ENCODE measurements at places on chromosomes 4 and X. TPM values are rescaled to one million over a fixed set of nuclear protein-coding genes. Genes with fewer than 3 reads are reported as not detected.
A peak's percentile ranks its signal among the peaks of the same experiment; 100 is the strongest.

DNA sequence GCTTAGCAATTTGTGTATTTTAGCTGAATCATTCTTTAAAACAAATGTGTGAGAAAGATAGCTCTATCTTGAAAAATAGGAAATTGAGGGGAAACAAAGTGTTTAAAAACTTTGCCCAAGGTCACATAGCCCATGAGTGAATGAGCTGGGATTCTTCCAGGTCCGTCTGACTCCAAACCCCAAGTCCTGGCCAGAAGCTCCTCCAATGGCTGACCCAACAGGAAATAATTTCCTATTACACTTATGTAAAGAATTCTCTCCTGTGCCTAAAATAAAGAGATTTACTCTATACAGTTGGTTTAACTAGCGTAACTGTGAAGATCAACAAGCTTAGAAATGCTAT lies 287.6 kb downstream of the ARHGAP24 start:
- DNase-seq, result peak; percentile 93
- no peaks in the 10 kb centered on the region for H3K27me3 ChIP-seq
- H3K4me1 ChIP-seq, result peaks cover 18% of the 10 kb centered on the region

DNA sequence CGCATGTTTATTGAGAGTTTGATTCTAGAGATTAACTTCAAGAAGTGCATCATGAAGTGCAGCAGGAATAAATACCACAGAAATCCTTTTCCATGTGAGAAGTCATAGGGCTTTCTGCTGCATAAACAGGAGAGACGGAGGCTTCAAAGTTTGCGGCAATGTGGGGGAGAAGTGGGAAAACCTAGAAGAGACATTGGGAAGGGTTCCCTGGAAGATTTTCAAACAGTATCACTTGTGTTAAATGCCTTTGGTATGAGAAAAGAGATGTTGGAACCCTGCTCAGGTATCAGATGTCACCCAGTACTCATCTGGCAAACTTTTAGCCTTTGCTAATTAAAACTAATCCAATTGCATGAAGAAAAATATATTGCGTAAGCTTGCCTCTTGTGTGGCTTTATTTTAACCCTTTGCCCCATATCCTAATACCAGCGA lies 15.4 kb downstream of the NHS start:
- no peaks in the 10 kb centered on the region for H3K36me3 ChIP-seq
- H3K4me1 ChIP-seq, result no peaks in the 10 kb centered on the region
- no peak overlapping the region for H3K27ac ChIP-seq
- DNase-seq, result peak; percentile 39
- H3K27me3 ChIP-seq, result no peaks in the 10 kb centered on the region

Gene AGTR2
- total RNA-seq, result not detected

Gene CT45A2
- total RNA-seq, result not detected

DNA sequence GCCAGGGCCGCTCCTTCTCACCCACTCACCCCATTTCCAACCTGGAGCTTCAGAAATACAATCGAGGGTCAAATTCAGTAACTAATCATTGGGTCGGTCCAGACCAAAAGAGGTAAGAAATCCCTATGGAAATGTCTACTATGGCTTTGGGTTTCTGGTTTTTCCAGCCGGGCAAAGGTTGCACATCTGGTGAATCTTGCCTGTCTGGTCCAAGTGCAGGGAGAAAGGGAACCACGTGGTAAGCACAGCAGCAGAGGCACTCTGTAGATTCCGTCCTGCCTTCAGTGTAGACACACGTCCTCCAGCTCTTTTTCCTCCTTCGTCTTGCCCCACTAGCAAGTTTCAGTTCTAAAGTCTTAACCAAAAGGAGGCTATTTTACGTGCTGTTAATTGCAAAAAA lies 218.0 kb upstream of the JADE1 start:
- H3K27ac ChIP-seq, result no peak overlapping the region
- H3K4me3 ChIP-seq, result no peak overlapping the region
- DNase-seq, result no peak
- H3K27me3 ChIP-seq, result no peaks in the 10 kb centered on the region
- H3K4me1 ChIP-seq, result no peaks in the 10 kb centered on the region

Gene TCEAL6
- not detected for total RNA-seq

DNA sequence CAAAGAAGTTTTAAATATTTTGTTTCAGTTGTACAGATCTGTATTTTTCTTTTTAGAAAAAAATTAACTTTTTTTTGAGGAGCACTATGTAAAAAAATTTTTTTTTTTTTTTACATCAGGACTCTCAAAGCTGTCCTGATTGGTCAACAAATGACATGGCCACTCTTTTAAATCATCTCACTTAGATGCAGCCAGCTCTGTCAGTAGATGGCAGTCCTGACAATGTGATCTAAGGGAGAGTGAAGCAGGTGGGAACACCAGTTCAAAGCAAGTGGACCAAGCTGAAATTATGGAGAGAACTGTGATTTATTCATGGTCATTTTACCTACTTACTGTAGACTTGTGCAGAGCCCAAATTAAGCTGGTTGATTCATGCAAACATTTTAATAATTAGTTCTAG lies 174.7 kb upstream of the GPRIN3 start:
- no peak overlapping the region for H3K4me3 ChIP-seq
- DNase-seq, result peak; percentile 39
- H3K36me3 ChIP-seq, result no peaks in the 10 kb centered on the region
- no peak overlapping the region for H3K27ac ChIP-seq

Gene ZNF141
- 8.9 TPM for total RNA-seq

DNA sequence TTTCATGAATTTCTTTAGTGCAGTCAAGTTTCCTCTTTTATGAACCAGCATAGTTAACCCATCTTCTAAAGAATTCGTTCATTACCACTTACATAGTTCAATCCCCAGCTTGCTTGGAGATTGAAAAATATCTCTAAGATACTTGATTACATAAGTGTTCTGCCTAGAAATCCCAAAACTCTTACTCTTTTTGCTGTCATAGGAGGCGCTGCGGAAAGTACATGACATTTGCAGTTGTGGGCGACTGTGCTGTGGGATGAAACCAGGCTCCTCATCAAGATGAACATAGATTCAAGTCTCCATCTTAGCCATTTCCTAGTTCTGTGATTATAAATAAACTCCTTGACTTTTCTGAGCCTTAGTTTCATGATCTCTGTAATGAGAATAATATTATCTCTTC lies 107.1 kb upstream of the SORBS2 start:
- peaks cover 4% of the 10 kb centered on the region for H3K4me1 ChIP-seq
- no peaks in the 10 kb centered on the region for H3K27me3 ChIP-seq
- H3K4me3 ChIP-seq, result no peak overlapping the region
- DNase-seq, result no peak
- no peak overlapping the region for H3K27ac ChIP-seq

GRCh38 chrX:119667111-119667878 lies 25.7 kb downstream of the SEPTIN6 start:
- no peak overlapping the region for H3K27ac ChIP-seq
- no peaks in the 10 kb centered on the region for H3K27me3 ChIP-seq
- no peaks in the 10 kb centered on the region for H3K4me1 ChIP-seq
- no peaks in the 10 kb centered on the region for H3K36me3 ChIP-seq
- no peak overlapping the region for H3K4me3 ChIP-seq
